ENCODE measurements at places on chromosomes 2 and 18.
A peak's percentile ranks its signal among the peaks of the same experiment; 100 is the strongest.

GRCh38 chr2:38243186-38243880 is 133.7 kb downstream of the ATL2 start:
- no peak for DNase-seq

DNA sequence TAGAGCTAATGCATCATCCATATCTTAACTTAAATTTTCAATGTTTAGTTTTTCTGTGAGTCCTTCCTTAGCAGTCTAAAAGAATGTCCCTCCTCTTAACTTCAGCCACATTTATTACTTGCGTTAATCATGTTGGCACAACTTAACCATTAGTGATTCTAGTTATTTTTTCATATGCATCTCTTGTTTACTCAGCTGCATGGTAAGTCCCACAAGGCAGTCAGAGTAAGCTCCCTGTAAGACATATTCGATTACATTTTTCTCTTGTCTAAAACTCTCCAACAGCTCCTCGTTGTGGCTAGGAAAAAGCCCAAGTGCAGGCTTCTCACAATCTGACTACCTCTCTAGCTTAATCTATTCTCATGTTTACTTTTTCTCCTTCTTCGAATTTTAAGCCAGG is 2045.3 kb upstream of the PIK3C3 start:
- no peak for DNase-seq

GRCh38 chr18:48711651-48712486 is 173.0 kb downstream of the CTIF start:
- no peak for DNase-seq

DNA sequence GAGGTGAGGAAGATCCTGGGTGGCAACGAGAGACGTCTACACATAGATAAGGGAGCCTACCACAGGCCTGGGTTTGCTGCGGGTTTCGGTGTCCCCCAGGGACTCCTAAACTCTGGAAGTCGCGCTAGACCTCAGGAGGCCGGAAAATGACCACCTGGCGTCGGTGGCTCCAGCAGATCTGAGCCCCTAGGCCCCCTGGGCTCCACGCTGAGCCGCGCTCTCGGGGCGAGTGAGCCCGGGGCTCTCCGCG is 987 bp upstream of the DLX1 start:
- no peak for DNase-seq

DNA sequence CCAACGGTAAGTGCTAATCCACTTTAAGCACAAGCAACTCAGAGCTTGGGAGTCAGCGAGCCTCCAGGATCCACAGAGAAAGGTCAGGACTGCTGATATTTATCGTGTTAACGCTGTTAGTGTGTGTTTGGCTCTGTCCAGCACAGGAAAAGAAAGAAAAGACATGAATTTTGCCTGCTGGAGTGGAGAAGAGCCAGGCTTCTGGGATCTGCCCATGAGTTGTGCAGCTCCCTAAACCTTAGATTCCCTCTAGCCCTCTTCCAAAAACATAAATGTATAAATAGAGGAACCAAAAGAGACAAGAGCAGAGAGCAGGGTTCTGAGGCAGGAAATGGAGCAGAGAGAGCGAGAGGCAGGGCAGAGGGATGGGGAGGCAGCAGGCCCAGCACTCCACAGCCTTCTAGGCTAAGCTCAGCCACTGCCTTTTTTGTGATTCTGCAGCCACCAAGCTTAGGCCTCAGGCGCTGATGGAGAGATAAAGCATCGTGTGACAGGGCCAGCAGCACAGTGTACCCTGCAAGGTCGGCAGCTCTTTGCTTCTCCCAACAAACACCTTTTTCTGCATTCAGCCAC is 14.5 kb upstream of the MAT2A start:
- DNase-seq: no peak

DNA sequence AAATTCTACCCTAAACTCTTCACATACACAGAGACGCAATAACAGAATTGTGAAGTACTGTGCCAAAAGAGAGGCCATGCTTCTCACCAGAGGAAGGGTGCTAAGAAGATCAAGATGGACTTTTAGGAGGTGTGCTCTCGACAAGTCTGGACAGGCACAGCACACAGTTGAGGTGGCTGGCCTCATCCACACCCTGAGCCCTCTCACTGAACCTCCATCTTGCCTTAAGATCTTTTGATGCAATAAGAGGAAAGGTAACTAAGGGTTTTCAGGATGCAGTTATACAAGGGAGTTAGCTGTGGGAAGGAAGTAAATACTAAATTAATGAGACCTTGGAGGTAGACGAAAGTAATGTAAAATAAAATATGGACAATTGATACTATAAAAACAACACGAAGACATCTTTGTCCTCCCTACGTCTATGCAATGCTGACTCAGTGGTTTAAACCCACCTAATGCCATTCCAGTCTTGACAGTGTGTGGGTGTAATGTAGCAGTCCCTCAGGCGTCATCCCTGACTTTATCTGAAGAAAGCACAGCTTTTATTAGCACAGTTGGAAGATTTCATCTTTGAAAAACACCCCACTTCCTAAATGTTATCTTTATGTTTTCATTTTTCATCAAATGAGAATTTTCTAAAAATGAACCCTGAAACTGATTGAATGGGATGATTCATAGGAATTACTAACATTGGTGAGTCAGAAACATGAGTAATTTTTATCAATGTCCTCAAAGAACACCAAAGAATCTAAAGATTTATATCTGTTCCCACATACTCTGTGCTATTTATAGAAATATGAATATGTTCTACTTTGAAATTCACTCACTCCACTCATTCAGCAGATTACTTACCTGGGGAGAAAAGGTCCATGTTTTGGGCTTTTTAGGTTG is 34.0 kb upstream of the MALL start:
- DNase-seq: peak; percentile 46

All from urothelium cell line (cell line).